ENCODE measurements at places on chromosomes 7 and 10. TPM values are rescaled to one million over a fixed set of nuclear protein-coding genes. Genes with fewer than 3 reads are reported as not detected.

DNA sequence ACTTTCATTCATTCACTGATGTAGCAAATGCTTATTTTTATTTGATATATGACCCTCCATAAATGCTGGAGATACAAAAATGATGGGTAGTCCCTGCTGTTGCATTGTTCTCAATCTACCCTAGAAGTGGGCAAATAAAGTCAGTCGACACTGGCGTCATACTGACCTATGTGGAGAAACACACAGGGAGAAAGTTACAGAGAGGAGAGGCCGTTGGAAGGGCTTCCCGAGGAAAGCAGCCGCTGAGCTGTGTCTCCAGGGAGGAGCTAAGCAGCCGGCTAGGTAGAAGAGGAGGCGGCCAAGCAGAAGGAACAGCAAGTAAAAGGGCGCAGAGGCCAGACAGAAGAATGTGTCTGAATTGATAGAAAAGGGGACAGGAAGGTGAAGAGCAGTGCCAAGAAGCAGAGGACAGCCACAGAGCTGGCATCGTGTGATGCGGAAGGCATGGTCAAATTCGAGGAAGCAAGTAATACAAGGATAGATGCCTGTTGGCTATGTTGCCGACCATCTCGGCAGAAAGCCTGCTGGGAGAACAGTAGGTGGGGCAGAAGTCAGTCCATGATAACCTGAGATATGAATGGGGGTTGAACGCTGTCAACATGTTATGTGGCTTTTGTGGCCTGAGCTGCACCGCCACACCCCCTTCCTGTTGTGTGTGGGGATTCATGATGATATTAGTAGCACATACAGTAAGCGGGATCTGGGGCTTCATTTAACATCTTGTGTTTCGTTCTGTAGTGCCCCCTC lies 25.9 kb downstream of the ST8SIA6 start:
- H3K4me1 ChIP-seq: peaks cover 78% of the 10 kb centered on the region
- H3K27me3 ChIP-seq: no peaks in the 10 kb centered on the region

DNA sequence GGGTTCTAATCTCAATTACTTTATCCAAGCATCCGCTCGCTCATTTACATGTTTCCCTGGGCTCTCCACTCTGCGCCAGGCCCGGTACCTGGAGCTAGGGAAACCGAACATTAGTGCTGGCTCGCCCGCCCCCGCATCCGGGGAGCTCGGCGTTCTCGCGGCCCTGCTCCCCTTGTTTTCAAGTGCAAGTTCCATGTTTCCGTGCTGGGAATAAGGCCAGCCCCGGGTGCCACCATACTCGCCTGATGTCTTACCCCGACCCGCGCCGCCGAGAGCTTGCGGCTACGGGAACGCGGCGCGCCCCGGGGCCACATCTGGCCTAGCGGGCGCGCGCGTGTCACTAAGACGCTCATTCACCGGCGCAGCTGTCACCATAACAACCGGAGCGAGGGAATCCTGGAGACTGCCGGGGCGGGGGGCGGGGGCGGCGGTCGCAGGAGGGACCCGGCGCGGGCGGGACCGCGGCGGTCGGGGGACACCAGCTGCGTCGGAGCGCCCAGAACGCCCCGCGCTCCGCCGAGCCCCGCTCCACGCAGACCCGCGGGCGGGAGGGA lies at the start of gene NEURL1:
TSS of gene NEURL1 (plus strand) at position 344 of the 554 bp plus-strand sequence. CDS start 683 bp downstream, outside the sequence.
- no peak within 1 kb of the TSS for H3K27ac ChIP-seq
- no peak for DNase-seq
- no peak within 1 kb of the TSS for H3K4me3 ChIP-seq
- H3K27me3 ChIP-seq: peaks cover 22% of the 10 kb centered on the region

- no peaks in the 10 kb centered on the region for H3K27me3 ChIP-seq
- DNase-seq: no peak
- no peaks in the 10 kb centered on the region for H3K36me3 ChIP-seq
These were observed 65.2 kb downstream of the COL13A1 start for GRCh38 chr10:69866688-69867461.

- no peaks in the 10 kb centered on the region for H3K4me1 ChIP-seq
- H3K36me3 ChIP-seq: no peaks in the 10 kb centered on the region
These were observed 71.7 kb downstream of the MTURN start for GRCh38 chr7:30206491-30206890.

DNA sequence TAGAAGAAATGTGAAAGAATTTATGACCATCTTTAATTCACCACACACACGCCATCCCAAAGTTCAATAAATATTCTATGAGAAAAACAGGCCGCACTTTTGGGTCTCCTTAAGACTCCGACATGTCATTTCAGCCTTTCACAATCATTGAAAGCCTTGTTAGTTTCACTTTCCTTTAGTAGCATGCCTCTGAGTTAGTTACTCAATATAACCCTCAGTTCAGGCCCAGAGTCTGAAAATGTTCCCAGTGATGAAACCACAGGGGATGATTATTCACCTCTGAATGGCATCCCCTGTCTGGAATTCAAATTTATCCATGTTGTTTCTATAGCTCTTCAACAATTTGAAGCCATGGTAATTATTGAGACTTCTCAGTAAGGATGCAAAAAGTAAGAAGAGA lies 278.1 kb upstream of the NRP1 start:
- no peaks in the 10 kb centered on the region for H3K36me3 ChIP-seq
- H3K27ac ChIP-seq: no peak overlapping the region
- H3K4me3 ChIP-seq: peak overlapping the region; percentile 28
- no peaks in the 10 kb centered on the region for H3K27me3 ChIP-seq

DNA sequence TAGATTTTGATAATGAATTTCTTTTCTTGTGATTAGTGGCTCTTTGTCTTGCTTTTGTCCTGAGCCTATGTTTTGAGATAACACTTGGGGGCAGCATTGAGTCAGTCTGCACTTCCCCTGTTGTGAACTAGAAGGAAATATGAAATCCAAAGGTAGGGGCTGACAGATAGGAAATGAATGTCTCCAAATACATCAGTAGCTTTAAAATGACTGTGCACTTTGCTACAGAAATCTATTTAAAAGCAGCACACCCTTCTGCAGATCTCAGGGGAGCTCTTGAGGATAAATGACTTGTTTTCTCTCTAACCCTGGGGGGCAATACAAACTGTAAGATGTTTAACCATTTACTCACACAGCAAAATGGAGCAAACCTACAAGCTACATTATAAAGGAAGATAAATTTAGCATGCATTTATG lies 176.0 kb upstream of the MYO3A start:
- no peaks in the 10 kb centered on the region for H3K27me3 ChIP-seq
- H3K36me3 ChIP-seq: no peaks in the 10 kb centered on the region
- H3K4me3 ChIP-seq: no peak overlapping the region
- H3K27ac ChIP-seq: no peak overlapping the region

GRCh38 chr7:36265680-36266079 lies 112.6 kb downstream of the EEPD1 start:
- no peak overlapping the region for H3K4me3 ChIP-seq
- H3K36me3 ChIP-seq: no peaks in the 10 kb centered on the region
- no peak for DNase-seq
- H3K27me3 ChIP-seq: no peaks in the 10 kb centered on the region
- no peak overlapping the region for H3K27ac ChIP-seq

- no peak for DNase-seq
- no peaks in the 10 kb centered on the region for H3K4me1 ChIP-seq
- peaks cover 19% of the 10 kb centered on the region for H3K27me3 ChIP-seq
- H3K36me3 ChIP-seq: no peaks in the 10 kb centered on the region
- H3K27ac ChIP-seq: no peak within 1 kb of the TSS
These were observed at the start of gene CABCOCO1 for GRCh38 chr10:61662794-61663259. CABCOCO1 (plus strand) TSS chr10:61662929; CDS start chr10:61662973, 44 bp downstream.

GRCh38 chr10:80165173-80165572 lies 32.6 kb downstream of the PLAC9 start:
- no peak overlapping the region for H3K4me3 ChIP-seq
- no peaks in the 10 kb centered on the region for H3K4me1 ChIP-seq
- DNase-seq: no peak
- no peaks in the 10 kb centered on the region for H3K27me3 ChIP-seq
- peaks cover 91% of the 10 kb centered on the region for H3K36me3 ChIP-seq

- H3K4me3 ChIP-seq: no peak overlapping the region
- no peaks in the 10 kb centered on the region for H3K4me1 ChIP-seq
- H3K27me3 ChIP-seq: no peaks in the 10 kb centered on the region
- no peak for DNase-seq
- H3K27ac ChIP-seq: no peak overlapping the region
These were observed 15.5 kb downstream of the HIF1AN start for GRCh38 chr10:100551196-100551595.

GRCh38 chr7:51080622-51081269 lies 235.9 kb downstream of the COBL start:
- H3K36me3 ChIP-seq: no peaks in the 10 kb centered on the region
- no peaks in the 10 kb centered on the region for H3K4me1 ChIP-seq
- H3K27me3 ChIP-seq: peaks cover 6% of the 10 kb centered on the region
- no peak for DNase-seq
- H3K4me3 ChIP-seq: no peak overlapping the region
- no peak overlapping the region for H3K27ac ChIP-seq

DNA sequence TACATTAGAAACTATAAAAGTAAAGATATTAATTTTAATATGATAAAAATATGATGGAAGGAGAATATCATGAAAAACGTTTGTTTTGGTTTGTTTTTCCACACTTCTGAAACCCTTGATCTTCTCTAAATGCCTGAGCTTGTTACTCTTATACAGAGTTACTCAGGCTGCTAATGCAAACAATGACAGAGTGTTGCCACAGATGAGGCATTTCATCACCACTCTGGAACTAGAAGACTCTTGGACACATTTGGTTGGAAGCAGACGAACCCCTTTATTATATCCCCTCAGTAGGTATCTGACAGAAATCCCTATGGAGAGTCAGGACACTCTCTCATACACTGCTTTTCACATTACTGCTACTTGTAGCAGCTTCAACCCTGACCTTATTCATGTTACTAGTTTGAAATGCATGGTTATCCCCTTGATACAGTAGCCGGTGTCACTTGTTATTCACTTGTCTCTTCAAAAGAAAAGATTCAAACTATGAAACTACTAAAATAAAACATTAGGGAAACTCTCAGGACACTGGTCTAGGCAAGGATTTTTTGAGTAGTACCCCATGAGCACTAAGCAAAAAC lies 66.9 kb downstream of the SEMA3C start:
- no peaks in the 10 kb centered on the region for H3K27me3 ChIP-seq
- DNase-seq: no peak
- H3K27ac ChIP-seq: no peak overlapping the region
- no peak overlapping the region for H3K4me3 ChIP-seq
- no peaks in the 10 kb centered on the region for H3K36me3 ChIP-seq
- H3K4me1 ChIP-seq: no peaks in the 10 kb centered on the region

DNA sequence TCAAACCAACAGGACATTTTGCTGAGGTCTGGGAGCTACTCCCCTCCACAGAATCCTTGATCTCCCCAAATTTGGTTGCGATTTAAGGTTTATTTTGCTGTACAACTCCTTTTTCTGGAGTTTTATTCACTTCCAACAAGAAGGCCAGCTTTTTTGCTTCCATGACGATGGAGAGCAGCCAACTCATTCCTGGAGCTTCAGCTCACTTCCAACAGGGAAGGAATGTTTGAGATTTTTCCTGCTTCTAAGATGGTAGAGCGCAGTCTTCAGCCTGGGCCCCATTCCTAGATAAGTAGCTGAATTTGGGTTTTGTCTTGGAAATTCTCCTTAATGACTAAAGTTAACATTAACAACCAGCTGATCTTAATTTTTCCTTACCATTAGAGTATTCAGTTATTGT lies 30.9 kb upstream of the CREB3L2 start:
- no peaks in the 10 kb centered on the region for H3K4me1 ChIP-seq
- no peak overlapping the region for H3K4me3 ChIP-seq
- H3K27me3 ChIP-seq: no peaks in the 10 kb centered on the region
- no peaks in the 10 kb centered on the region for H3K36me3 ChIP-seq

GRCh38 chr7:159128767-159129166 lies 15.9 kb downstream of the VIPR2 start:
- H3K27me3 ChIP-seq: no peaks in the 10 kb centered on the region
- no peak for DNase-seq
- no peak overlapping the region for H3K27ac ChIP-seq
- no peaks in the 10 kb centered on the region for H3K36me3 ChIP-seq

GRCh38 chr10:98463976-98464754 lies 17.4 kb upstream of the HPS1 start:
- peaks cover 9% of the 10 kb centered on the region for H3K4me1 ChIP-seq
- no peak overlapping the region for H3K27ac ChIP-seq
- no peaks in the 10 kb centered on the region for H3K27me3 ChIP-seq
- H3K4me3 ChIP-seq: no peak overlapping the region

DNA sequence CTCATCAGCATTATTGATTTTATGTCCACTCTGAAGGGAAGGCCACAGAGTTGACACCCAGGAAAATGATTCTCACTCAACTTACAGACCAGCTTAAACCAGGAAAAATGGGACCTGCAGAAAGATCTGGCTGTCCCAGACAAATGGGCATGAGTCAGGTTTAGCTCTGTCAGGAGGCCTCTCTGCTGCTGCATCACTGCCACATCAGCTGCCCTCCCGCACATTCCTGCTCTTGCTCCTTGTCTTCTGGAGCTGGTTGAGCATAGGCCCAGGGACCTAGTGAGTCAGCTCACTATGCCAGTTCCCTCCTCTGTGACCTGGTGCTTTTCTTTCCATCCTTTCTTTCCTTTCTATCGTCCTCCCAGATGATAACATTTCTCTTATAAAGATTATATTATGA lies 18.8 kb upstream of the SMNDC1 start:
- no peak for DNase-seq
- no peaks in the 10 kb centered on the region for H3K36me3 ChIP-seq
- H3K4me3 ChIP-seq: no peak overlapping the region
- no peak overlapping the region for H3K27ac ChIP-seq
- no peaks in the 10 kb centered on the region for H3K4me1 ChIP-seq

GRCh38 chr10:122159141-122159970 lies 111.7 kb upstream of the BTBD16 start:
- no peak for DNase-seq
- no peaks in the 10 kb centered on the region for H3K36me3 ChIP-seq
- H3K27me3 ChIP-seq: peaks cover 5% of the 10 kb centered on the region
- H3K27ac ChIP-seq: no peak overlapping the region
- H3K4me1 ChIP-seq: peaks cover 3% of the 10 kb centered on the region

The MCM7 gene
- total RNA-seq: 82.0 TPM

The CHN2 gene
- total RNA-seq: 1.7 TPM

The DRGX gene
- not detected for total RNA-seq

The TRIM50 gene
- total RNA-seq: not detected

The DIP2C gene
- total RNA-seq: 4.1 TPM

The CFAP58 gene
- total RNA-seq: not detected

The GARIN1A gene
- total RNA-seq: 1.9 TPM

The LEP gene
- not detected for total RNA-seq

The DEPP1 gene
- total RNA-seq: 0.44 TPM

The PFKFB3 gene
- total RNA-seq: 96.3 TPM

The SUFU gene
- total RNA-seq: 17.8 TPM

The MRLN gene
- total RNA-seq: not detected

The AKR1E2 gene
- total RNA-seq: 4.5 TPM

The PIP gene
- not detected for total RNA-seq

The UCMA gene
- total RNA-seq: not detected
